Suppressor macrophage treated with lipopolysaccharide for 1 hour (primary cell): ENCODE measurements at places on chromosomes 1 and 21.

- no peak for DNase-seq
Observed at GRCh38 chr1:157035121-157035520, 10.4 kb downstream of the ARHGEF11 start.

DNA sequence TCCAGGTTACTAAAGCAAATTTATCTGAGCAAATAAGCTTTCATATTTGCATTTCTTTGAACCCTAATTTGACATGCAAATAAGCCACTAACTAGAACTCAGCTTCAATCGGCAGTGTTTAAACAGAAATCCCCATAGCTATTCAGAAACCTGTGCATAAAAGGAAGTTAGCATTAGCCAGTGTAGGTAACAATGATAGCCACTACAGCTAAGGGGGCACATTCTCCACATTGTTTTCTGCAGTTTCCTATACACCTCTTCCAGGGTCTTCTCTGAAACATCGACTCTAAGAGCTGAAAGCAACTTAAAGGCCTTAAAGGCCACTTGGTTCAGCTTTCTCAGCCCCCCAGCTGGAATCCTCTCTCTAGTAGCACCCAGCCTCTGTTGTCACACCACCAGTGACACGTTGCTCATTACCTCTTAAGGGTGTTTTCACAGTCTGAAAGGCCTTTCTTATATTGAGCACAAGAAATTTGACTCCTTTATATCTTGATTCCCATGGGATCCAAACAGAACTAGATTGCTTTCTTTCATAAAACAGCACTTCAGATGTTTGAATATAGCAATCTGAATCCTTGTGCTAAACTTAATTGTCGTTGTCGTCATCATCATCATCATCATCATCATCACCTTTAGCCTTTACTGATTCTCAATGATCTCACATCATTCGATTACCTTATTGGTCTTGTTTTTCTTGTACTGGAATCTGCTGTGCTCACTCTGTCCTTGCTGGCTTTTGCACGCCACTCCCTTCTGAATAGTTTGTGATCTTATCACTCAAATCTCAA, 93.9 kb upstream of the DAB1 start:
- no peak for DNase-seq

- no peak for DNase-seq
Observed at GRCh38 chr1:106619080-106619826, 437.2 kb upstream of the PRMT6 start.

DNA sequence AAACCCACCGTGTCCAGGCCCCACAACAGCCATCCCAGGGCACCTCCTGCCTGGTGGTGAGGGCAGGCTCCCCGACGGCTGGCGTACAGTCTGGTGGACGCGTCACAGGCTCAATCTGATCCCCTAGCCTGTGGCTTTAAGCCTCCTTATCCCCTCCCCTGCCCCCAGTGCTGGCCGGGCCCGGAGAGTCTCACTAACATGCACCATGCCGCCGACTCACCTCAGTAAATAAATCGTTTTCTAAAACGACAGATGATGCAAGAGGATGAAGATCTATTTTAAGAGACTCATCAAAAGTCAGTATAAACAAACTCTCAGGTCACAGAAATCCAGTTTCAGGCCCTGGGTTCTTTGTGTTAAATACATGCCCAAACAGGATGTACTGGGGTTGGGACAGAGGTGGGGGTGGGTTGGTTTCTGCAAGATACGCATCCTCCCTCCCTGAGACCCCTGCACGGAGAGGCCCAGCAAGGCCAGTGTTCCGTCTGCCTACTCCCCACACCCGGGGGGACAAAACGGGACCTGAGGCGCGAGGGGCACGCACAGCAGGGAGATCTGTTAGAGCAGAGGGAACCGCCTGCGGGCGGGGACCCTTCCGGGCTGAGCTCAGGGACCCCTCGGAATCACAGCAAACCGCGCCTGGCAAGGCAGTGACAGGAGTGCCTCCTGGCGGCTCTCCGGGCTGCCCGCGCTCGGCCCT, 3.1 kb downstream of the PANK4 start:
- no peak for DNase-seq

- no peak for DNase-seq
Observed at GRCh38 chr21:39738566-39738965, 6.4 kb upstream of the IGSF5 start.

DNA sequence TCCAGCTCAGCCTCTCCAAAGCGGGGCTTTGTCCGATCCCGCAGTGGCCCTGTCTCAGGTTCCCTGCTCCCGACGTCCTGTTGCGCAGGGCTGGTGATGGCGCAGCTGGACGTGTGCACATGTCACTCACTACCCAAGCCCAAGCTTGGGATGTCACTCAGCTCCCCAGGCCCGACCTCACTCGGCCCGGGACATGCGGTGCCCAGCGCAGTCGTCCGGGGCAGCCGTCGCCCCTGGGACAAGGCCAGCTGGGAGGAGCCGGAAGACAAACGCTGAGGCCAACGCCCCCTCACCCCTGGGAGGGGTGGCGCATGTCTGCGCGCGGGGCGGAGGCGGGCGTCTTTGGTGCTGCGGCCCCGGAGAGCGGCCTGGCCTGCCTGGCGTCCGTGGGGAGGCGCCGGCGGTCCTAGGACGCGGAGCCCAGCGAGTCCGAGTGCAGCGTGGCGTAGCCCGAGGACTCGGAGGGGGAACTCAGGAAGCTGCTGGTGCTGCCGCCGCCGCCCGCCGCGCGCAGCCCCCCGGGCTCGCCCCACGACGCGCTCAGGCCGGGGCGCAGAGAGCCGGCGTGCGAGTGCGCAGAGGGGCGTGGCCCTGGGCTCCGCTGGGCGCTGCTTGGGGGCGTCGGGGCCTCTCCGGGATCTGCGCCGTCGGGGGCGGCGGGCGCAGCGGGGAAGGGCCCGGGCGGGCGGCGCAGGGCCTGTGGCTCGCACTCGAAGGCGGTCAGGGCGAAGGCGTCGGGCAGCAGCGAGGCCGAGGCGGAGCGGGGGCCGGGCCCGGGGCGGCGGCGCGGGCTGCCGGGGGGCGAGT, 5.2 kb downstream of the HES3 start:
- peak; percentile 46 for DNase-seq

DNA sequence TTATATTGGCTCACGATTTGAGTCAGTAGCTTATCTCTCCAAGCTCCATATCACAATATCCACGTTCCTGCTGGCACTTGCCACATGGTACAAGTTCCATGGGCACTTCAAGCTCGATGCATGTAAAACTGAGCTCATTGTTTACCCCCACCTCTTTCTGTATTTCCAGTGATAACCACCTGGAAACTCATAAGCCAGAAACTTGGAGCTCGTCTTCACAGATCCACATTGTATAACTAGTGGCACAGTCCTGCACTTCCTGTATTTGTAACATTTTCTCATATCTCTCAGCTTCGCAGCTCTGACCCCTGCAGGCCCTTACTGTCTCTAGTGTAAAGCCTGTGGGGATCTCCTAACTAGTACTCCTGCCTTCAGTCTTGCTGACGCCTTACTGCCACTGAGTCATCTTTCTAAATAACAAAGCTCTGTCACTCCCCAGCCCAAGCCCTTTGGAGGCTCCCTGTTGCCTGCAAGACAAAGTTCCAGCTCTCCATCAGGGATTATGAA, 6.5 kb upstream of the C2CD4D start:
- DNase-seq: peak; percentile 69

DNA sequence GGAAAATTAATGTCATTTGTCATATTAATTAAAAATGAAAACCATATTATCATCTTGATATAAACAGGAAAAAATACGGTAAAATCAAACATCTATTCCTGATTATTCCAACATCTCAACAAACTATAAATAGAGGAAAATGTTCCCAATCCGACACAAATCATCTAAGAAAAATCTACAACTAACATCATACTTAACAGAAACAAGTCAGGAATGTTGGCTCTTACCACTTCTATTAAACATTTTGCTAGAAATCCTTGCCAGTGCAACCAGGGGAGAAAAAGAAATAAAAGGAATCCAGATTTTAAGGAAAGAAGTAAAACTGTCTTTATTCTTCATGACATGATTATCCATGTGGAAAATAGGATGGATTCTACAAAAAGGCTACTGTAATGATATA, 77.0 kb upstream of the IRF2BP2 start:
- DNase-seq: no peak

GRCh38 chr1:240965581-240966091, 353.7 kb upstream of the GREM2 start:
- DNase-seq: no peak

DNA sequence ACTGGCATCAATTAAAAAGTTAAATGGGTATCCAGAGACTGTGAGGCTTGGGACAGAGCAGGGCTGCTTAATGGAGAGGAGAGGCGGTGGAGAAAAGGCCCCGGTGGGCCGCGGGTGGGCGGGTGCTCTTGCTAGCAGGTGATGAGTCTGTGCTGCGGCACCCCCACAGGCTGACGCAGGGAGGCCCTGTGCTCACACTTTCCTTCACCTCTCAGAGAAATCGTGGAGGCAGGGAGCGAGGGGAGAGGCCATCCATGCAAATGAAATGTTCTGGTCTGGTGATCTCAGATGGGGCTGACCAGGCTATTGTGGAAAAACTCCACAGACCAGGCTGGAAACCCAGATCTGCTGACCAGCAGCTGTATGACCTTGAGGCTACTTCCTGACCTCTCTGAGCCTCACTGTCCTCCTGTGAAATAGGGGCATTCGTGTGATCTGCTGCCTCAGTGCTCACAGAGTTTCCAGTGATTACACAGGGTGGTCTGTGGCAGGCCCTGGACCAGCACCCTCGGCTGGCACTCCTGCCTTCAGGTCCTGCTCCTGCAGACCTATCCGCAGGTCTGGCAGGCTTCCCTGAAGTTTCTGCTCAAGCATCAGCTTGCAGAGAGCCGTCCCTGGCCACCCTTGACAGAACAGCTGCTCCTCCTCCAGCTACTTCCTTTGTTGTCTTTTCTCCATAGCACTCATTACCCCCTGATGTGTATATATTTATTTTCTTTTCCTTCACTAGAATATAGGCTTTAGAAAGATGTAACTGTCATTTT, 89.2 kb downstream of the BEND5 start:
- no peak for DNase-seq

- DNase-seq: no peak
Observed at GRCh38 chr1:234533975-234534876, 55.2 kb upstream of the TARBP1 start.

GRCh38 chr1:20604678-20605077, 15.8 kb downstream of the CDA start:
- DNase-seq: peak; percentile 39

- DNase-seq: peak; percentile 98
Observed at GRCh38 chr1:209672705-209673630, 2.2 kb upstream of the G0S2 start.

- DNase-seq: no peak
Observed at GRCh38 chr1:151963288-151963687, 30.4 kb downstream of the S100A10 start.

DNA sequence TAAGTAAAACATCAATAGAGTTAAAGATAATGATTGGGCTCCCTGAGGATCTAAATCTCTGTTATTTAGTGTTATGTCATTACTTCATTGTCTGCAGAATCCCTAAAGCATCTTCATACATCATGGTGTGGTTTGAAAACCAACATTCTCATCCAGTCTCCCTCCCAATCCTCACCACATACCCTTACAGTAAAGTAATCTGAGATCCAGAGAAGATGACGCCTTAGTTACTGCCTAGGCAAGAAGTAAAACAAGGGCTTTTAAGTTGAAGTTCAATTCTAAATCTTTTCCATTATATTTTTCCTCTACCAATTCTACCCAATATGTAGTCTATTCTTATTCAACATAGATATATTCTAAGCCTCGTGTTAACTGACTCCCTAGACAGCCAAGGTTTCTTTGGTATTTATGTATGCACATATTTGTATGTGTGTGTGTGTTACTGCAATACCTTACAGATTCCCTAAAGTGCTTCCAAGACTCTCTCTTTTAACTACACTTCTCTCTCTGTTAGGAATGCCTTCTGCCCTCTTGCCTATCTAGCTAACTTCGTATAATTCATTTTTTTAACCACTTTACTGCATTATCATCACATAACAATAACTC, 17.3 kb downstream of the DPH5 start:
- no peak for DNase-seq

DNA sequence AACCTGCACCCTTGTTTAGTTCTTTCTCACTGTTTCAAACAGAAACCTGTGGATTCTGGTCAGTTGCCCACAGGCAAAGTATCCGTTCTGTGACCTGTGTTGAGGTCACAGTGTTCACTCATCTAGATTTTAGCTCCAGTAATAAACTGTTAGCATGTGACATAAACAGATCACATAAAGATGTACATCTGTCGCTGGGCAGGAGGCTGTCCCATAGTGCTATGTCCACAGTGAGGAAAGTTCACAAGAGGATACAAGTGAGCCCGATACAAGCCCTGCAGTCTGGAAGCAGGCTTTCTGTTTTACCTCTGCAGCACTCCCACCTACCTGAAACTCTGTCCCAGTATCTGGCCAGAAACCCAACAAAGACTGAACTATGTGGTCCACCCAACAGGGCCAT, 28.4 kb downstream of the LMX1A start:
- DNase-seq: no peak
